ENCODE measurements at places on chromosomes 7 and 10. TPM values are rescaled to one million over a fixed set of nuclear protein-coding genes. Genes with fewer than 3 reads are reported as not detected.

GRCh38 chr10:67612577-67613537 lies 83.1 kb downstream of the CTNNA3 start:
- no peak for DNase-seq

DNA sequence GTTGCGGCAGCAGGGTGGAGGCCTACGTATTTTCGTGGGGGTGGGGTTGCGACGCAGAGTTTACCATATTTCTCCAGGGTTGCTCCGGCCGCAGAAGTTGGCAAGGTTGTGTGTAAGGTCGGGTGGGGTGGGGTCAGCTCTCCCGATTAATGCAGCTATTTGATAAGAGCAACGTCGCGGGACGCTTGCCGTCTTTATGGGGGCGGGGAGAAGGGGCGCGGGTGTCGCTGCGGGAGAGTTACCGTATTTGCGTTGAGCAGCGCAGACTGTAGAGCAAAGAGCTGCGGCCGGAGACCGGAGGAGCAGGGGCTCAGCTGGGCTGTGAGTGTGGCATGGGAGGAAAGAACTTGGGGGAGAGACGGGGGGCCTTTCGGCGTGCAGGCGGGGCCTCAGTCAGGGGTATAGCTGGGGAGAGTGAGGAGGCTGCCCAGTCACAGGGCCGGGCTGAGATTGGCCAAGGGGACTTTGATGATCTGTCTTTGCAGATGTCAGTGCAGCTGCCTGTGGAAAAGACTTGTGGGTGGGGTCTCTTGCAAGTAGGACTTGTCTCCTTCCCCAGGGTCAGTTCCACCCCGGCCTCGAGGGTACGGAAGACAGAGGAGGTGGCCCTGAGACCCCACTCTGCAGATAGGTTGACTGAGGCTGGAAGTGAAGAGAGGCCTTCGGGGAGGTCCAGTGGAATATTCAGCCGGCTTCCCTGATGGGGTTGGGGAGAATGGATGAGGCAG lies 26.6 kb downstream of the ZNF775 start:
- DNase-seq: no peak

GRCh38 chr7:151572136-151572535 lies 52.4 kb upstream of the RHEB start:
- DNase-seq: no peak

- no peak for DNase-seq
Observed at GRCh38 chr10:46018453-46019176, 11.8 kb downstream of the NCOA4 start.

- no peak for DNase-seq
Observed at GRCh38 chr7:41013117-41013516, 689.8 kb downstream of the INHBA start.

DNA sequence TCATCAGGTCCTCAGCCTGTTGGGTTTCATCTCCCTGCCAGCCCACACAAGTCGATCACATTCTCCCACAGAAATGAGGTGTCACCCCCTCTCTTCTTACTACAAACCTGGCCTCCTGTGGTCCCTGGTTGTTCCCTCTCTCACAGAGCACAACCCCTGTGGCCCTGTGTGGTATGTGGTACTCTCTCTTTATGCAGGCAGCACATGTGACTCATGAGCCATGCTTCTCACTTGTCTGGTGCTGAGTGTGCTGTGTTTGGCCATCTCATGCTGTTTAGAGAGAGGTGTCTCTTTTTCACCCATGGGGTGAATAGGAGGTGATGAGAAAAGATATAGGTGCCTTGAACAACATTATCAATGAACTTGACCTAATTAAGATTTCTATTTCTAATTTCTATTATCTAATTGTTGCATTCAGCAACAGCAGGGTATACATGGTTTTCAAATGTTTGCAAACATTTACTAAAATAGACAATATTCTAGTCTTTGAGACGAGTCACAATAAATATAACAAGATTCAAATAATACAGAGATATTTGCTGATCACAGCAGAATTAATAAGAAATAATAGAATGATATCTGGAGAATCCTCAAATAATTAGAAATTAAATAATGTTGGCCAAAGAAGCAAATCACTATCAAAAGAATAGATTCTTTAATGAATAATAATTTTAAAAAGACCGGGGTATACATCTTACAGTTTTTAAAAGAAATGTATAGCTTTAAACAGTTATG lies 633.8 kb upstream of the IGFBP3 start:
- no peak for DNase-seq

DNA sequence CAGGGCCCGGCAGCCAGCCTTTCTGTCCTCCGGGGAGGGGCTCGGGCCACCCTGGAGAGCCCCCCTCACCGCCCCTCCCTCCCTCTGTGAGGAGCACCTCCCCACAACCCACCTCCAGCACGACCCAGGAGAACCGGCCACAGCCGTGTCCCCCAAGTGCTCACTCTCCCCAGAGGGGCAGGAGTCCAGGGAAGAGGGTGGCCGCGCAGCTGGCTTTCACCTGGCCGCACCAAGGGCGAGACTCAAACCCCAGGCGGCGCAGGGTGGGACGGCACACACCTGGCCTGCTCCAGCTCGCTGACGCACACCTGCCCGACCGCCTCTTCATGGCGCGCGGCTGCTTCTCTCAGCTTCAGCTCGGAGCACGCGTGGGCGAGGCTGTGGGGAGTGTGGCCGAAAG lies 73.4 kb downstream of the CFAP46 start:
- DNase-seq: peak; percentile 59

GRCh38 chr7:69067397-69067796 lies 530.9 kb upstream of the AUTS2 start:
- DNase-seq: no peak

GRCh38 chr7:121831801-121832200 lies 41.2 kb upstream of the PTPRZ1 start:
- no peak for DNase-seq

The IDI2 gene
- total RNA-seq: not detected

The FXYD4 gene
- 3.1 TPM for total RNA-seq

The CPXM2 gene
- total RNA-seq: 51.1 TPM

The MMRN2 gene
- 5.5 TPM for total RNA-seq

The SLC18A3 gene
- 6.2 TPM for total RNA-seq

The OPN1SW gene
- not detected for total RNA-seq
